ENCODE measurements at places on chromosomes 12 and 14.

GRCh38 chr12:106885541-106886249 lies 70.0 kb upstream of the TMEM263 start:
- no peak for DNase-seq

GRCh38 chr12:118494776-118495175 lies 118.4 kb downstream of the SUDS3 start:
- DNase-seq: no peak

DNA sequence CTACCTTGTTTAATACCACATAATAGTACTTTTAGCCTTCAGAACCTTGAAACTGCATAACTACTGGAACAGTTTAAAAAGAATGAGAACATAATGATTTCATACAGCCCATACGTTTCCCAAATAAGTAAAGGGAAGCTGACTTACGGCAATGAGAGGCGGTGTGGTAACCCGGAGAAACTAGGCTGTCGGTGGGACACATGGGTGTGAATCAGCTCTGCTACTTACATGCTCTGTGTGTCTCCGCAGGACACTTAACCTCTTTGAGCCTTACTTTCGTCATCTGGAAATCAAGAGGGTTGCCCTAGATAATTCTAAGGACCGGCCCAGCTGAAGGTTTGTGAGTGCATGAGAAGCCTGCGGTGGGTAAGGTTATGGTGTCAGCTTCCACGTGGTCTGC lies 49.3 kb upstream of the PLEKHG3 start:
- no peak for DNase-seq

GRCh38 chr12:86730233-86730632 lies 474.0 kb upstream of the MGAT4C start:
- no peak for DNase-seq

- no peak for DNase-seq
These were observed 9.8 kb downstream of the FAM222A start for GRCh38 chr12:109723311-109723881.

DNA sequence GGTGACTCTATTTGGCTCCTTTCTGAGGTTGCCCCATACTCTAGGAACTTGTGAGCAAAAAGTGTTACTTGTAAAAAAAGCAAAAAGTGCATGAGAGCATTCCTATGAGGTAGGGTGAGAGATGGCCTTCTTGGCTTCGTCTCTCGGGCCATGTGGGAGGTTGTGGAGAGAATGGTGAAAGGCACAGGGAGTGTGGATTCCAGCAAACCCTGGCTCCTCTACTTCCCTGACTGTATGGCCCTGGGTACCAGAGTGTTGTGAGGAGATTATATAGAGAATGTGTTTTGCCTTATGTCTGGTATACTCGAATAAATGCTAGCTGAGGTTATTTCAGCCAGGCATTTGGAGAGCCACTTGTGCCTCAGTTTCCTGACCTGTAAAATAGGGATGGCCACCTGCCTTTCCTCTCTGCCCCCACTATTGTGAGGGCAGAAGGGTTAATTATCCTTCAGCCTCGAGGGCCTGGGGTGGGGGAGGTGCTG lies 11.0 kb downstream of the PLEKHG3 start:
- peak; percentile 56 for DNase-seq

DNA sequence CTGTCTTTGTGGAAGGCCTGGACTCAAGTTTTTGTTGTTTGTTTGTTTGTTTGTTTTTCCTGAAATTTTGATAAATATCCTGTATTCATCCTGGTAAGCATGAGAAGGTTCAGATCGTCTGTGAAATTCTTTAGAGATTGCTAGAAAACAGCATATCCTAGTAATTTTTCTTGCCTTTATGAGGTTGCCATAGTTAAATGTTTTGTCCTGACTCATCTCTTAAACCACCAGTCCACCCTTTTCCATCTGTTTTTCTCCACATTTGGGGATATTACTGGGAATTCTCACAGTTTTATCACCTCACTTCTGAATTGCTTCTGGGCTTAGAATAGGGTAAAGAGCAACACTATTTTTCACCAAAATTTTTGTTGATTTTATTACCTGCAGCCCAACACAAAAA lies 248.3 kb downstream of the FBXL14 start:
- no peak for DNase-seq

- DNase-seq: no peak
These were observed 58.6 kb downstream of the BTBD7 start for GRCh38 chr14:93274055-93274806.

GRCh38 chr12:45687081-45688015 lies 42.2 kb upstream of the ARID2 start:
- DNase-seq: no peak

- no peak for DNase-seq
These were observed 28.7 kb upstream of the CPNE8 start for GRCh38 chr12:38934078-38934584.

DNA sequence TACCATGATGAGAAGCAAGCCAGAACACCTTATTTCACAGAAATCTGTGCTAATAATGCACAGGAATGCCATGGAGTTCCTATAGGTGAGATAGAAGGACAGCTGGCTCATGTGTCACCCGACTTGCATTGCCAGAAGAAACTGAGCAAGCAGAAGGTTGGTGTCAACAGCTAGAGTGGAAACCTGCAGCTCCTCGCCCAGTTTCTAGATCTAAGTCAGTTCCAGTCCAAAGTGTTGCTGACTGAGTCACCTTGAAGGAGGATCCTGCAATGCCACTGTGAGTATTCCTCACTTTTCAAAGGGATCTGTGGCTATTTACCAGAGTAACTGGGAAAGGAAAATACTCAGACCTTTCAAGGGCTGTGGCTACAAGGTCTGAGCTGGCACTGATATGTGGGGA lies 17.1 kb downstream of the CDKL1 start:
- no peak for DNase-seq

GRCh38 chr12:112167718-112168525 lies 42.6 kb downstream of the TRAFD1 start:
- DNase-seq: peak; percentile 53

DNA sequence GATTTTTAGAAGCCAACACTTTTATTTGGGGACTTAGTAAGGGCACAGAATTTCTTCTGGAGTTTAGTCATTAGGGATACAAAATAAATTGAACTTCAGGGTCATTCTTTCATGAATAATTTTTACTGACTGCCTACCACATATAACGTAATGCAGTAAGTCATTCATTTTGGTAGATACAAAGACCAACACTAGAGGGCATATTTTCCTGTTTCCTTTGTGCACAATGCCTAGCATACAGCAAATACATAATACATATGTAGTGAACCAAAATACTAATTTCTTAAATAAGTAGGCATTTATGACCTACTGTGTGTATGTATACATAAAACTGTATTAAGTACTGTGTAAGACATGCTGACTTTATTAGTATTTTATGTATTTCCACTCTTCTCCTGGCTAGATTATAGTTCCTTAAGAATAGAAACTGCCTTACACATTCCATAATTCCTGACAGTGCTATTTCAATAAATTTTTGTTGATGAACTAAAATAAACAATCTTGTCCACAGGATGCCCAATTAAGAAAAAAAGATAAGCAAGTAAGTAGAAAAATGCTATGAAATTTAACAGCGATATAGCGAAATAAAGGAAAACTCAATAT lies 47.9 kb downstream of the PPP1R12A start:
- no peak for DNase-seq

DNA sequence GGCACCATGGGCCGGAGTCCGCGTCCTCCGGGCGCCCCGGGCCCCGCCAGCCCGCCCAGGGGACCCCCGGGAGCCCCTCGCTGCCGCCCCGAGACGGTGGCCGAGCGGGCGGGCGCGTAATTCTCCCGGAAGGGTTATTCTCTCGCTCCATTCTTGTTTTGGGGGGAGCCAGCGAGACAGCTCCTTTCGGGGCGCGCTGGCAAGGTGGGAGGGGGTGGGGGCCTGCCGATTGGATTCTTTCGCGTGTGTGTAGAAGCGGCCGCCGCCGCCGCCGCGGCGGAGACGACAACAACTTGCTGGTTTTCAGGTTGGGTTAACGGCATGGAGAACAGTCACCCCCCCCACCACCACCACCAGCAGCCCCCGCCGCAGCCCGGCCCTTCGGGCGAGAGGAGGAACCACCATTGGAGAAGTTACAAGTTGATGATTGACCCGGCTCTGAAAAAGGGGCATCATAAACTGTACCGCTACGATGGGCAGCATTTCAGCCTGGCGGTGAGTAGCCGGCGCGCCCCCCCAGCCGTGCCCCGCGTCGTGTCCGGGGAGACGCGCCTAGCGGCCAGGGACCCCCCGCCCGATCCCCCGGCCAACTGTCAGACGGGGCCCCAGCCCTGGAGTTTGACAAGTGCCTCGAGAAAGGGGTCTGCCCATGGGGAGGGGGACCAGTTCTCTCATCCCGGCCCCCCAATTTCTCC lies 755 bp downstream of the SETD1B start:
- peak; percentile 77 for DNase-seq

GRCh38 chr12:48927261-48927660 lies 2.0 kb upstream of the FKBP11 start:
- DNase-seq: no peak

- DNase-seq: no peak
These were observed 79.2 kb upstream of the MDM1 start for GRCh38 chr12:68411371-68411770.

GRCh38 chr14:61615743-61616523 lies 79.4 kb upstream of the HIF1A start:
- no peak for DNase-seq
